T-helper 17 cell (primary cell): ENCODE measurements at places on chromosomes 2 and 18.
A peak's percentile ranks its signal among the peaks of the same experiment; 100 is the strongest.

GRCh38 chr2:70984576-70985282 lies 6.3 kb downstream of the ANKRD53 start:
- peak; percentile 69 for DNase-seq

GRCh38 chr18:58386780-58387179 lies 242.1 kb downstream of the ALPK2 start:
- DNase-seq, result no peak

DNA sequence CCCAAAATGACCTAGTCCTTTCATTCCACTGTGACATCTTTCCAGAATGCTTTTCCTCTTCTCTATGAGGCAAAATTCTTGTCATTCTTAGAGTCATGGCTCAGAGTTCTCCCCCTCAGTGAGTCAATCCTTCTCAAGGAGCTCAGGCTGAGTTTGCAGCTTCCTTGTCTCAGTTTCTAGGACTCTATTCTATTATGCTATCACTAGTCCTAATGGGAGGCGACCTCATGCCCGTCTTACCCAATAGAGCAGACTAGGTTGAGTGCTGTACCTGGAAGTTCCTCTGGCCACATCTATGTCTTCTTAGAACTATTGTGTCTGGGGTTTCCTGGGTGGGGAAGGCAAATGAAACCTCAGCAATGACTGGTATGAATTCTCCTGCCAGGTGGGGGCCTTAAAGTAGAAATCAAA lies 51.5 kb downstream of the HAUS1 start:
- no peak for DNase-seq

GRCh38 chr2:12175323-12175722 lies 428.9 kb downstream of the LPIN1 start:
- DNase-seq, result no peak

DNA sequence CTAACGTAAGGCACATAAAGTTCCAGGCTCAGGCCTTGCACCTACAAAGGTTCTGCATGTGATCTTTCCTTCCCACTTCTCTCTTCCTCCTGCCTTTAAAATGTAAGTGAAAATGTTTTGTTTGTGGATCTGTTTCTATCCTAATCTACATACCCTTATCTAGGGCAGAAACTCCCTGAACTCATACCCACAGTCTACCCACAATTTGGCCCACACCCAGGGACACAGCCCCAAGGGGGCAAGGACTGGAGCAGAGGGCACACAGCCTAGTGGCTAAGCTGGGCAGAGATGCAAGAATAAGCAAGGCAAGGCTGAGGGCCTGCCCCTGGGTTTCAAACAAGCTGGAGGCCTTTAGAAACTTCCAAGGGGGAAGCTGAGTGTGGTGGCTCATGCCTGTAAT lies 71.0 kb downstream of the HS1BP3 start:
- DNase-seq, result no peak

DNA sequence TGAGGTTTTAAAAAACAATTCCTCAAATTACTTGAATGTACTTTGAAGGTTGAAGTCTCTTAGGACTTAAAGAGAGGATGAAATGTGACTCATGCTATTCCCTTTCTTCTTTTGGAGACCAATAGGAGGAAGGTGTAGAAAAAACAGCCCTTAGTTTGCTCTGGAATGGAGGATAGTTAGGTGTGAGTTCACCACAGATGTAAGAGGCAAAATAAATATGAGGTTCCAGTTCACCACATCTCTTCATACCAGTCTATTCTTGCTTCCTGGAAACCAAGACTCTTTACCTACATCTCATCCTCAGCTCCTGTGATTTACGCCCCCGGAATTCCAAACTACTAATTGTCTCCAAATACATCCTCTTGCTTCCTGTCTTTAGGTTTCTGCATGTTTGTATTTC lies 77.5 kb upstream of the TTC21B start:
- DNase-seq, result no peak

DNA sequence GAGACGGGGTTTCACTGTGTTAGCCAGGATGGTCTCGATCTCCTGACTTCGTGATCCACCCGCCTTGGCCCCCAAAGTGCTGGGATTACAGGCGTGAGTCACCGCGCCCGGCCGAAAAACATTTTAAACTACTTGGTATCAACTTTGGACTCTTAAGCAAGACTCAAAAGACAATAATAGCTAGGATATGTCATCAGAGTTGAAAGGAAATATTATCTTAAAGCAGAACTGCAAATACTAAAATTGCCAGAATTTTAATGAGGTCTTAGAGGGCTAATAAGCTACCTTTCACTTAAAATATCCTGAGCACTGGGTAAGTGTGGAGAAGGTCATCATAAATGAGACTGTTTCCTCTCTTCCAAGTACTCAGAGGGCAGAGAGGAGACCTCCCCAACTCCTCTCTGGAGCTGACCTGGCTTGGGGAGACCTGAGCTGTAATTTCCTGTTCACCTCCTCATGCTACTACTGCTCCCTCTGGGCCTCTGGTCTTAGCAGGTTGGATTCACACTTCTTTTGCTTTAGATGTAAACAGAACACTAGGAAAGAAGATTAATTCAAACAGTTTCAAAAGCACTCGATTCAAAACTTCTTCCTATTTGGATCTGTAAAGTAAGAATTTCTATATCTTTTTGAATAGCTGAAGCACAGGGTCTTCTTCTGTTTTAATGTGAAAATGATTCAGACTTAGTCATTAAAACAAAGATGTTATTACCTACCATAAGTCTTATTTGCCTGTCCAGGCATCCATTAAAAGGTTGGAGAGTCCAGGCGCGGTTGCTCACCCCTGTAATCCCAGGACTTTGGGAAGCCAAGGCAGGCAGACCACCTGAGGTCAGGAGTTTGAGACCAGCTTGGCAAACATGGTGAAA lies 16.5 kb downstream of the CNRIP1 start:
- DNase-seq, result no peak

DNA sequence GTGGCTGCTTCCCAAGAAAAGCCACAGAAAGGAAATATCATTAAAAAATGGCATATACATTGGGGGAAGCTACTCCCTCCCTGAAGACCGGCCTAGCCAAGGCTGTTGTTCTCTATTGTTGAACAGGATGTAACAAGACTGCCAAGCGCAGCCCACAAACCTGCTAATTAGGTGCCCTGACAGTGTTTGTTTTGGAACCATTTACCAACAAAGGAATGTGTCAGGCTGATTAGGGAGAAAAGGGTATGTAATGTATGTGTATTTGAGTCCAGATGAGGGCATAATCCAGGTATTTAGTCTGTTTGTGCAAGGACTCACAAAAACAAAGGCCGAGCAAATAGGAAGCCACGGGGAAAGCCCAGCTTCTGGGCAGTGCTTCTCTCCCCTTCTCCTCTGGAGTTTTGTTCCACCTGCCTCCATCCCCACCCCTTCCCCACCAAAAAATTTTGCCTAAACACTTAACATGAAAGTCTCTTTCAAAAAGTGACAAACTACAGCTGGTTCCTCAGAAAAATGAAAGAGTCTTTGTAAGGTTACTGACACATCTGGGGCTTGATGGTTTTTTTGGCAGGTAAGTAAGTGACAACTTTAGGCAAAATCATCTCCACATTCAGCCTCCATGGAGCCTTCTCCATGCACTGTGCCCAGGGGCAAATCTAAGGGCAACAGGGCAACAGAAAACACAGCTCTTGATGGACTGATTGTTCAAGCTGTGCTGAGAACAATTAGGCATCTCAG lies 78.3 kb upstream of the FZD5 start:
- no peak for DNase-seq

GRCh38 chr18:44998360-44998759 lies 317.7 kb downstream of the SETBP1 start:
- no peak for DNase-seq

DNA sequence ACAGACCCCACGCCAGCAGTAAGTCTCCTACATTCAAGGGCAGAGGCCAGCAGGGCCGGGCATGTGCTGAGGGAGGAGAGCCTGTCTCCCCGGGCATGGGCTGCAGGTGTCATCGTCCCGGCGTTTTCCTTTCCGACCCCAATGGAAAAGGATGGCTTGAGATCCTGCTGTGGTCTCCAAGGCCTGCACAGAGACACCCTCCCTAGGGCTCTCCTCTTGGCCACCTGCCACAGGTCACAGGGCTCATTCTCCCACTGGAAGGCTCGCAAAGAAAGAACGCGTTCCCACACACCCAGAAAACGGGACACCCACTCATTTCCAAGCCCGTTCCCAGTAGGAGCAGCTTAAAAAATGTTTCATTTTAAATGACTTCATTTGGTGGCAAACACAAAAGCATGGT lies 41.0 kb downstream of the DIPK1C start:
- no peak for DNase-seq

DNA sequence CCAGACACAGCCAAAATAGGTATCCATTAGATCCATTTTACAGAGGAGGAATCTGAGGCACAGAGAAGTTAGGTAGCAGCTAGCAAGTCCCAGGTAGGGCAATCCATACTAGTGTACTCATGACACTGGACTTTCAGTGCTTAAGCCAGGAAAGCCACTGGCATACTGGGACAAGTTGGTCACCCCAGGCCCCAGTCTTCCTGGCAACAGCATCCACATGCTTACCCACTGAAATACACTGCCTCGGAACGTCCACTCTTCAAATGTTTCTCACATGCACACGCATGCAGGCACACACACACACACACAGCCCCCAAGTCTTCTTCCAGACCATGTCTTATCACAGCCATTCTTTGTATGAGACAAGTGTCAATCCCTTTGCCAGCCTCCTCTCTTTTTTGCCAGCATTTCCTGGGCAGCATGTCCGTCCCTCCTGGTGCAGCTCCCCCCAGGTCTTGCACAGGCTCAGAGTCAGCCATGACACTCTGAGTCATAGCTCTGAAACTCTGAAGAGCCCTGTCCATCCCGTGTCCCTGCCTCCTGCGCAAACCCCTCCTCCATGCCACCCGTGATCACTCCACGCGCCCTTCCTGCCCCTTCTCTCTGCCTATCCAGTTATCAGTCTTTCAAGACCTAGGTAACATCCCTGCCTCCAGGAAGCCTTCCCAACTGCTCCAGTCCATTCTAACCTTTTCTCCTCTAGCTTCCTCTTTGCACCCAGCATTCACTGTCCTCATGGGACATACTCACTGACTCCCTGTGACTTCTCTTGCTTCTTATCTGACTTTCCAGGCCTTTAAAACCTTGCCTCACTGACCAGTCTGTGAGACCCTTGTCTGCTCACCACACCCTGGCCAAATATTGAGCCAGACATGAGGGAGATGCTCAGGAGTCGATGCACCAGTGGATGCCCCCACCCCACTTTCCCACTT lies 10.9 kb upstream of the TEX261 start:
- no peak for DNase-seq

GRCh38 chr2:113891265-113891959 lies 1.5 kb downstream of the ACTR3 start:
- no peak for DNase-seq

DNA sequence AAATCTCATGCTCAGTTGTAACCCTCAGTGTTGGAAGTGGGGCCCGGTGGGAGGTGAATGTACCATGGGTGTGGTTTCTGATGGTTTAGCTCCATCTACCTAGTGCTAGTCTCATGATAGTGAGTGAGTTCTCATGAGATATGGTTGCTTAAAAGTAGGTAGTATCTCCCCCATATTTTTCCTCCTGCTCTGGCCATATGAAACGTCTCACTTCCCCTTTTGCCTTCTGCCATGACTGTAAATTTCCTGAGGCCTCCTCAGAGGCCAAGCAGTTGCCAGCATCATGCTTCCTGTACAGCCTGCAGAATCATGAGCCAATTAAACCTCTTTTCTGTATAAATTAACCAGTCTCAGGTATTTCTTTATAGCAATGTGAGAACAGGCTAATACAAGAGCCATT lies 62.8 kb upstream of the RNF152 start:
- no peak for DNase-seq

- DNase-seq, result no peak
Measured at GRCh38 chr2:156006721-156007618, 325.6 kb downstream of the NR4A2 start.

GRCh38 chr2:71796174-71796593 lies 342.8 kb downstream of the DYSF start:
- DNase-seq, result no peak

- no peak for DNase-seq
Measured at GRCh38 chr2:168560817-168561499, 104.9 kb downstream of the CERS6 start.

DNA sequence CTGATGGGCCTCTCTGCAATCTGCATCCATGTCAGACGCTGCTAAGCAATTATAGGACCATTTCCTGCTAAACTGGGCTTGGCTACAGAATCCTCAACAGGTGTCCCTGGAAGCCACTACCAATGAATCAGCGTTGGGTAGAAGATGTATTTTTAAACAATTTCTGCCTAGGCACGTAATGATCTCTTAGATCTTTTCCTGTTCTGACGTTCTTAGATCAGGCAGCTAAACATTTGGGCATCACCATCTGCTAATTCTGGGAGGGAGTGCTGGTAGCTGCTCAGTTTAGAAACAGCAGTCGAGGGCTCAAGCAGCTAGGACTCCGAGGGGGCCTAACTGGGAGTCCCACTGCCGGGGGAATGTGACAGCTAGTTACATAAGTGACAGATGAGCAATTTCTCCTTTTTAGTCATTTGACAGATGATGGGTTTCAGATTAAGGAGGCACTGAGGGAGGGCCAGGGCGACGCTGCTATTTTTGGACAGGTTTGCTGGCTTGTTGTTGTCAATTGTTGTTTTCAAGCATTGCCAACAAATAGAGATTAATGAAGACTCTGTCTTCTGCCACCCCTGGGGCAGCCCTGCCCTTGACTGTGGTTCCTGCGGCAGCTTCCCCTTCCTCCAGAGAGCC lies 92.7 kb downstream of the MRO start:
- DNase-seq, result no peak

GRCh38 chr2:47751856-47752414 lies 31.0 kb upstream of the MSH6 start:
- no peak for DNase-seq

DNA sequence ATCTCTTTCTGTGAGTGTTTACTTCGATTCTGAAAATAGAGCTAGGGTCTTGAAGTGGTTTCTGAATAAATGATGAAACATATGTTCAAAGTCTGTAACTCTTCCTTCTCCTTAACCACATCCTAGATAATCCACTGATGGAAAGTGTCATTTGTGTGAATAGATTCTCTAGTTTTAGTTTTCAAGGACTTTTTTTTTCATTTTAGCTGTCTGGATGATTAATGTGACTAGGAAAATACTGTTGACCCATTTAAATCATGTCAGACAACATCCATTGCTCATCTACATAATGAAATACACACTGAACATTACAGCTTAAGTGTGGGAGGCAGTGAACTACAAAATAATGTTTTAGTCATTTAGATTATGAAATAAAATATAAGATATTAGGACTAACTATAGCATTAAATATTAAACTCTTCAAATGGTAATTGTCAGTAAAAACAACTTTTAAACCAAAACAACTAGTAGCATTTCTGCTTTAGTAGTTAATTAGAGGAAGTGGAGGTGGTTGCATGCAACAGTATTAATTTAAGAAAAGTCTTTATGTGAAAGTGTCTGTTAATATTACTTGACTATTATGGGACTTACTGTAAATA lies 39.1 kb upstream of the DLX1 start:
- no peak for DNase-seq

GRCh38 chr2:196725882-196726281 lies 73.6 kb downstream of the GTF3C3 start:
- DNase-seq, result no peak

DNA sequence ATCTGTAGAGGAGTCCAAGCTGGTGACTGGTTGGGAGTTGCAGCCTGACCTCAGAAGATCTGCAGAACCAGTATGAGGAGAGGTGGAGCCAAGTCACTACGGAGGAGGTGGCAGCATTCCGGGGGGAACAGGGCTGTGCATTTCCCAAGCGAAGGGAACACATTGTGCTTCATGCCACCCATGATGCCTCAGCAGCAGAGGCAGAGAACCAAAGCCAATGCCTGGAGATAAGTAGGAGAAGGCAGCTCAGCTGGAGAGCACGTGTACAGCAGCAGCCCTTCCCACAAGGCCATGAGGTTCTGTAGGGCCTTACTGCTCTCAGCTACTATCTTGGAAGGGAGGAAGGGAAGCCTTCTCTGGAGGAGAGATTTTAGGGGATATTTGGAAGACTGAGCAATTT lies 67.2 kb upstream of the LRPPRC start:
- no peak for DNase-seq

- no peak for DNase-seq
Measured at GRCh38 chr2:143607231-143608062, 478.2 kb downstream of the ARHGAP15 start.
